ENCODE measurements at places on chromosomes 13 and 19.

DNA sequence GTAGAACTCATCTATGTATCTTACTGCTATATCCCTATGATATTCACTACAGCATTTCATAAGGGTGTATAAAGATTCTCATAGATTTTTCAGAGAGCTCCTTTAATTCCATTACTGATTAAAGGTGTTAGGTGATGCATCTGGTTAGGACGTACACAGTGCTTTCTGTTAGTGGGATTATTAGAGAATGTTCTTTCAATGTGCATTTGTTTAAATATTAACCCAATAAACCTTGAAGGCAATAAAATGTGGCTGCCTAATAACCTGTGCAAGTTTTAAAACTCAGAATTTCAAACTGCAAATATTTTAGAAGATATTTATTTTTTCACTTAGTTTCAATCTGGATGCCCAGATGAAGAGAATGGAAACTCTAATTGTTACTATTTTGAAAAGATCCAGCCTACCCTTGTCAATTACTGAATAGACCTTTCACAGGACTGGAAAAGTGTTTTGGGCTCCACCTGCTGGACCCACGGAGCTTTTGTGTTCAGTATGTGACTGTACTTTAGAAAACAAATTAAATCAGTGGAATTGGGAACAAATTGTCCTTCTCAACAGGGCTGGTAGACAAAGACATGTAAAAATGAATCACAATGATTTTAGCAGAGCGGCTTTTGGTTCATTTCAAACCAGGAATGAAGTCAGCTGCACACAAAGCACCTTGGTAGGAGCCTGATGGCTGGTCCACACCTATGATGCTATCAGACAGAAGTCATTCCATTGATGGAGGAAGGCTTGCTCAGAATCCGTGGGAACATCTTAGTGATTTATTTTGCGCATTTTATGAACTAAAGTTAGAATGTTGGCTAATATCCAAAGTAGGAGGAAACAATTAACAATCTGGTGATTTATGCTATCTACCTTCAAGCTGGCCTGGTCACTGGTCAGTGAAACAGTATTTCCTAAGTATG is 89.4 kb upstream of the RAP2A start:
- DNase-seq, result peak; percentile 21

DNA sequence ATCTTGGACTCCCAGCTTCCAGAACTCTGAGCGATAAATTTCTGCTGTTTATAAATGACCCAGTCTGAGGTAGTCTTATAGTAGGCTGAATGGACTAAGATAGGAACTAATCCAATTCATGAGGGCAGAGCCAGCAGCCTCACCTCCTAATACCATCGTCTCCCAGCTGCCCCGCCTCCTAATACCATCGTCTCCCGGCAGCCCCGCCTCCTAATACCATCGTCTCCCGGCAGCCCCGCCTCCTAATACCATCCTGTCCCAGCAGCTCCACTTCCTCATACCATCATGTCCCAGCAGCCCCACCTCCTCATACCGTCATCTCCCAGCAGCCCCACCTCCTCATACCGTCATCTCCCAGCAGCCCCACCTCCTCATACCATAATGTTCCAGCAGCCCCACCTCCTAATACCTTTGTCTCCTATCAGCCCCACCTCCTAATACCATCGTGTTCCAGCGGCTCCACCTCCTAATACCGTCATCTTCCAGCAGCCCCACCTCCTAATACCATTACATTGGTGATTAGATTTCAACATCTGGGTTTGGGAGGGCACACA is 2.4 kb upstream of the ARGLU1 start:
- DNase-seq, result no peak

- DNase-seq, result peak; percentile 35
Measured at GRCh38 chr19:31339411-31339810, 9.8 kb downstream of the TSHZ3 start.

DNA sequence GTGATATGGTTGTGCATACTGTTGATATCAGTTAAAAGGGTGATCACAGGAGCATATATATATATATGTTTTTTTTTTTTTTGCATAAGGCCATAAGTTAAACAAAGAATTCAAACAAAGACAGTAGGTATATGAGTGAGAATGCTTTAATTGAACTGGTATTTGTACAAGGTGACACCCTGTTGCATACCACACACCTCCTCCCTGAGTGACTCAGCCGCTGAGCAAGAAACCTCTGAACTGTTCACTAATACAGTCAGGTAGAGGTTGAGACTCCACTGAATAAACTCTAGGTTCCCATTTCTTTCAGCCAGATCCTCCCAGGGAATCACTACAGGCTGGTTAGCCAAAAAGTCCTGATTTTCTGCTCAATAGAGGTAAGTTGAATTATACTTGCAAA is at the start of gene SCEL:
Gene SCEL, plus strand, starts transcription at position 259 of the 400 bp plus-strand sequence. CDS start 20,170 bp downstream, outside the sequence.
- DNase-seq, result no peak

DNA sequence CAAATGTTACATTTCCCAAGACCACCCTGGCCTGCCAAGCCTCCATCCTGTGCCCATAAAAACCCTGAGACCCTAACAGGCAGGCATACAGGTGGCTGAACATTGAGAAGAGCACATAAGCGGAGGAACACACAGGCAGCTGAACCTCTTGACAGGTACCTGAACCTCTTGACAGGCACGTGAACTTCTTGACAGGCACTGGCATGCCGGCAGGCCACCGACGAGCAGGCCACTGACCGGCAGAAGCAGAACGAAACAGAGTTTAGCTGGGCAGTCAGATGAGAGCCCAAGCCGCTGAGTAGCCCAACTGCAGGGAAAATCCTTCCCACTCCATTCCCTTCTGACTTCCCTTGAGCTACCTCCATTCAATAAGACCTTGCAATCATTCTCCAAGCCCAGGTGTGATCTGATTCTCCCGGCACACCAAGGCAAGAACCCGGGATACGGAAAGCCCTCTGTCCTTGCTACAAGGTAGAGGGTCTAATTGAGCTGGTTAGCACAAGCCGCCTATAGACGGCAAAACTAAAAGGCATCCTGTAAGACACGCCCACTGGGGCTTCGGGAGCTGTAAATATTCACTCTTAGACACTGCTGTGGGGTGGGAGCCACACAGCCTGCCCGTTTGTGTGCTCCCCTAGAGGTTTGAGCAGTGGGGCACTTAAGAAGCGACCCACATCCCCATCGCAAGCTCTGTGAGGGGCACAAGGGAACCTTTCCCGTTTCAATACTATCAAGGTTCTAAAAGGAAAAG is 2613.9 kb upstream of the PCDH20 start:
- no peak for DNase-seq

- DNase-seq, result no peak
Measured at GRCh38 chr13:48188131-48188530, 44.9 kb upstream of the ITM2B start.
